ENCODE measurements at places on chromosomes 7 and 10. TPM values are rescaled to one million over a fixed set of nuclear protein-coding genes. Genes with fewer than 3 reads are reported as not detected.

The CTAGE4 gene
- 0.88 TPM for total RNA-seq

The STK31 gene
- not detected for total RNA-seq

The CDNF gene
- 1.1 TPM for total RNA-seq

The LMOD2 gene
- not detected for total RNA-seq

The OPN4 gene
- total RNA-seq = not detected

The PDSS1 gene
- total RNA-seq = 9.6 TPM

The PRR15 gene
- 0.43 TPM for total RNA-seq

The EVX1 gene
- not detected for total RNA-seq

The COL13A1 gene
- 34.2 TPM for total RNA-seq

The ENO4 gene
- total RNA-seq = under 0.01 TPM

The GATAD1 gene
- total RNA-seq = 21.8 TPM

The RNF148 gene
- 1.5 TPM for total RNA-seq

The GIMAP4 gene
- total RNA-seq = 0.14 TPM

The ASB10 gene
- not detected for total RNA-seq

The RARRES2 gene
- 35.2 TPM for total RNA-seq

The ETV1 gene
- 52.7 TPM for total RNA-seq

The PKD2L1 gene
- not detected for total RNA-seq

The TEX36 gene
- total RNA-seq = not detected

The GIMAP6 gene
- not detected for total RNA-seq

The ARHGEF35 gene
- total RNA-seq = 1.1 TPM

All from placental pericyte (primary cell).